ENCODE measurements at places on chromosomes 11 and 22.

DNA sequence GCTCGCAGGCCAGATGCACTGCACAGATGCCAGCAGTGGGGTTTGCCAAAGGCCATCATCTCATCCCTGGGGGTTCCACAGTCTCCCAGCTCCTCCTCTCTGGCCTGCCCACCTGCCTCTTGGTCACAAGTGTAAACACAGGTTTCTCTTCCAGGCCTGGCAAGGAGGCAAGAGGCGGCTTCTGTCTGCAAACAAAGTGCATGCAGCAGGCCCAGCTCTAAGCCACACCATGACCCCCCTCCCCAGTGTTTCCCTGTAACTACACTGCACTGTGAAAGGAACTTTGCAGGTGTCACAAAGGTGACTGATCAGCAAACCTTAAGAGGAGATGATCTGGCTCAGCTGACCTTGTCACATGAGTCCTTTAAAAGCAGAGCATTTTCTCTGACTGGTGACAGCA, 26.2 kb upstream of the SHISAL1 start:
- peak; percentile 64 for DNase-seq

DNA sequence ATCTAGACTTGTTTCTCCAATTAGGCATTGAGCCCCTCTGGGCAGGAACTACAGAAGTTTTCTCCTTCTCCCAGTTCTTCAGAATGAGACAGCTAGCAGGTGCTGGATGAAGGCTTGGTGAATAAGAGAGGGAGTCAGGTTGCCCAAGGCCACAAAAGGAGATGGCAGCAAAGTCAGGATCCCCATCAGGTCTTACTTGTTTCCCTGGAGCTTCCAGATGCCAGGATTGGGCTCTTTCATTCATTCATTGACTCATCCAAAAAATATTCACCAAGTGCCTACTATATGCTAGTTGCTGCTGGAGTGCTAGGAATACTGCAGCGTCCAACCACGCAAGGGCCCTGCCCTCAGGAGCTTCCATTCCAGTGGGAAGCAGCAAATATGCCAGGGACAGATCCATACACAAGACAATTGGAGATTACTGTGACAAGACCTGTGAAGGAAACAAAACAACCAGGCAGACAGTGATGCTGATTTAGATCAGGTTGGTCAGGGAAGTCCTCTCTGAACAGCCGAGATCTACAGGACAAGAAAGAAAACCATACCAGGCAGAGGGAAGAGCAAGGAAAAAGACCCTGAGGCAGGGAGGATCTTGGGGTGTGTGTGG, 24.6 kb upstream of the LMO1 start:
- no peak for DNase-seq

DNA sequence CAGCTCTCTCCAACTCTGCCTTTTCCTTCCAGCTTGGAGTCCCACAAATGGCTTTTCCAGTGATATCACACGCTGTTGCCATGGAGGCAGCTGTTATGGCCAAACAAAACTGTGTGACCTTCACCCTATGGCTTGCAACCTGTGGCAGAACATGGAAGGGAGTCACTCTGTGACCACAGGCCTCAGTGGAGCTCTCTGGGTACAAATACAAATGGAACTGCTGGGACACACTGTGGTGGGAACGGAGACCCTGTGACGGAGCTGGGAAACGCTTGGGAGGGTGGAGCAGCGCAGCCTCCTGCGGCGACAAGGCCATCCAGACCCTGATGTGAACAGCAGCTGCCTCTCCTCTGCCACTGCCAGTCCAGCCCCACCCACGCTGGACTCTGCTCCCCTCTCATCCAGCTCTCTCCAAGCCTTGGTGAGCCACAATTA, 162.5 kb downstream of the ETS1 start:
- peak; percentile 89 for DNase-seq

DNA sequence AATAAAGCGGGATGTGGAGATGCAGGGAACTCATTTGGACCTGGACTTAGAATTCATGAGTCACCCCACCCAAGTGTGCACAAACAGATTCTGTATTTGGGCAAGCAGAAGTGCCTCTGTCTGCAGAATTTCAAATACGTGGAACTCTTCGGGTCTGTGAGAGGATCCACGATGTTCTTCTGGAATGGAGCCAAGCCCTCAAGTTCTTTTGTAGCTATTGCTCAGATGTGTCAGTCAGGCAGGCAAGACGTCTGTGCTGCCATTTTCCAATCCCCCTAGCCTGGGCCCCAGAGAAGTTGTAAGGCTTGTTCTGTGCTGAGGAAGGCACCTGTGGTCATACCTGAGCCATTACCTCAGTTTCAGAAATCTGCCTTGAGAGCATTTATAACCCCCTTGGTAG, 132.8 kb upstream of the RASSF10 start:
- no peak for DNase-seq

DNA sequence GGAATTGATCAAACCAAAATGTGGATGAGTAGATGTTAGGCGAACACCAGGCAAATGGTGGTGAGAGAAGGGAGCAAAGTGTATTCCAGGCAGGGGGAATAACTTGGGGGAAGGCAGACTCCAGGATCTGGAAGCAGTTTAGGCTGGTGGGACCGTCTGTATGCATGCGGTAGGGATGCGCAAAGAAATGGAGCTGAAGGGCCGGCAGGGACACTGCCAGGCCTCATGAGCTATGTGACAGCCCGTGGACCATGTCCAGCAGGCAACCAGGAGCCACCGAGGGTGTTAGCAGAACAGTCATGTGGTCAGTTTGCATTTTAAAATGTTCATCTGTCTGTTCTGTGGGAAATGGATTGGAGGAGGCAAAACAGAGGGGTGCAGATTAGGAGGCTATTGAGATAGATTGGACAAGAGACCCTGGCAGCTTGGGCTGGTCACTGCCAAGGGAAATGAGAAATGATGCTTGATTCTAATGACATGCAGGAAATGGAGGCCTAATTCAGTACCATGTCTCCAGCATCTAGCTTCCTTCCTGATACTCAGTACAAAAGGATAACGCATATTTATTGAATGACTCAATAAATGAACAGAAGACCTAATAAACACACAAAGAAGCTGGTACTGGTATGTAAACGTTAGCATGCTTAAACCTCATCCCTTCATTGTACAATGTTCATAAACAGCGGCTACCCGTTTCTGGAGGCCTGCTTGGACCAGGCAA, 412.4 kb downstream of the BUD13 start:
- peak; percentile 39 for DNase-seq

DNA sequence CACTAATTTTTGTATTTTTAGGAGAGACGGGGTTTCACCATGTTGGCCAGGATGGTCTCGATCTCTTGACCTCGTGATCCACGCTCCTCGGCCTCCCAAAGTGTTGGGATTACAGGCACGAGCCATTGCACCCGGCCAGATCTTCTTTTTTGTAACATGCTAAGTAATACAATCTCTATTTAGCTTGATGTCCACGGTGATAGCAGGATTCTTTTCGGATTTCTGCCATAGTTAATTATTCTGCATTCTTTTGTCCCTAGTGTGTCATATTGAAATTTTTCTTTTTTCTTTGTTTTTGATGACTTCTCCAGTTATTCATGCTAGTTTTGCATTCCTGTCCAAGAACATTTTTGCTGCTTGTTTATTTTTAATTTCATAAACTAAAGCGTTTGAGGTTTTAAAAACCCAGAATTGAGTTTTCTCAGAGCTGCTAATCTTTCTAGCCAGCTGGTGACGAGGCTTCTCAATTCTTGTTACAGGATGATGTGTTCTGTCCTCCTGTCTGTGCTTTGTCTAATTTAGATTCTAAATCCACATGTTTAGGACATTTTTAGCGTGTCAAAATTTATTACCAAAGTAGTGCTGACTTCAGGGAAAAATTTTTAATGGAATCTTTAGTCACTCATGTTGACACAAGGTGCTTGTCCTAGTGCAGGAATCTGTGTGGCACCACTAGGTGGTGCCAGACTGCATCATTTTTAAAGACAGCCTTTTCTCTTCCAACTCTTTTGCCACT, 21.8 kb downstream of the NF2 start:
- DNase-seq: peak; percentile 45

GRCh38 chr11:60265373-60266214, 14.9 kb upstream of the MS4A4A start:
- DNase-seq: peak; percentile 73

All from DMS53 (cell line).